ENCODE measurements at places on chromosomes 5 and 9.
A peak's percentile ranks its signal among the peaks of the same experiment; 100 is the strongest.

GRCh38 chr5:122921826-122922225 lies 76.4 kb downstream of the SNX24 start:
- DNase-seq: no peak

- DNase-seq: no peak
Measured at GRCh38 chr5:140134277-140134935, 8.7 kb downstream of the IGIP start.

DNA sequence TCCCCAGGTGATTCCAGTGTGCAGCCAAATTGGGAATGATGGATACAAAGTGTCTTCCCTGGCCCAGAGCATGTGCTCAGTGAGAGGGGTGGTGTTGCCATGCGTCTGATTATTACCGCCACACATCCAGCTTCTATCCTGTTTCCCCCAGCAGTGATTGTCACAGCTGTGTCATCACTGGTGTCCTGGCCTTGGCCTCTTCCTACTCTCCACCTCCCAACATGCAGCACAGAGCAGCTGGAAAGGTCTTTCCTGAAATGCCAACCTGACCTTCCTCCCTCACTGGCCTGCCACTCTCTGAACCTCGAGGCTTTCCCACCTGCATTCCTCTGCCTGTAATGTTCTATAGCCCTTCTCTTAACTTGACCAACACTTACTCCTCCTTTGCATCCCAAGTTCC lies 60.0 kb downstream of the TMOD1 start:
- DNase-seq: no peak

GRCh38 chr9:120478208-120478607 lies 101.8 kb downstream of the CDK5RAP2 start:
- DNase-seq: no peak

DNA sequence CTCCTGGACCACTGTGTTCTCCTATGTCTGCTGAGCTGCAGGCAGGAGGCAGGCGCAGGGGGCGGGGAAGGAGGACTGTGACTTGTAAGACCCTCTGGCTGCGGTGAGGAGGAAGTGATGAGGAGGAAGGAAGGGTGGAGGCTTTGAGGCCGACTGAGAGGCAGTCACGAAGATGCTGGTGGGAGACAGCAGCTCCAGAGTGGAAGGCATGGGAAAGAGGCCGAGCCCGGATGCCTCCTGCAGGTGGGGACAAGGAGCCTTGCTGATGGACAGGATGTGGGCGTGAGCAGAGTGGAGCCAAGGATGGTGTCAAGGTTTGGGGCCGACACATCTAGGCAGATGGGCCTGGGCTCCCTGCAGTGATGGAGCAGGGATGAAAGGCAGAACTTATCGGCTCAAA lies 74.3 kb upstream of the ICE1 start:
- no peak for DNase-seq

DNA sequence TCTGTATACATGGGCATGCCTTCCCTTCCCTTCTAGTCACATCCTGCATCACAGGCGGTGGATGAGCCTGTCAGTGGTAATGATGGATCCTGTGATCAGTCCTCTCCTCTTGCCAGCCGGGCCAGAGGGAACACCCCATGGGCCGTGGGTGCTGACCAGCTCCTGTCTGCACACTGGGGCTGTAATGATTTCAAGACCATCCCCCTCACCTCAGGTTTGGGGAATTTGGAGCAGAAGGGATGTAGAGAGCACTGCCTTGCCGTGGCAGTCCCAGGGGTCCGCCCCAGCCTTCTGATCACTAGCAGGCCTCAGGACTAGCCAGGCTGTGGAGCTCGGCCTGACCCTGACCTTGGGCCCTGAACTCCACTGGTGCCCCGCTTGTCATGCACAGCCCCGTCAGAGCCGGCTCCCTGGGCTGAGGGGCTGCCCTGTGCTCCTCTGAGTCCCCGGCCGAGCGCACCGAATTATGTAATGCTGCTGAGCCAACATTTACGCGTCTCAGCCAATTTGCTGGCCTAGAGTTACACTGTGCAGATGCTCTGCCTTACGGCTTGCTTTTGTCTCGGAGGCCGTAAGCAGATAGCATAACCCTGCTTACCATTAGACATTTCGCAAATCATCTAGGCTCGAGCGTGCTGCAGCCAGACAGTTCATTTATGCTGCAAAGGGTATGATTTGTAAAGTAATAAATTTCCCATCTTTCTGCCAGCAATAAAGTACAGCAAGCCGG lies 155.3 kb downstream of the MACROH2A1 start:
- DNase-seq: no peak

DNA sequence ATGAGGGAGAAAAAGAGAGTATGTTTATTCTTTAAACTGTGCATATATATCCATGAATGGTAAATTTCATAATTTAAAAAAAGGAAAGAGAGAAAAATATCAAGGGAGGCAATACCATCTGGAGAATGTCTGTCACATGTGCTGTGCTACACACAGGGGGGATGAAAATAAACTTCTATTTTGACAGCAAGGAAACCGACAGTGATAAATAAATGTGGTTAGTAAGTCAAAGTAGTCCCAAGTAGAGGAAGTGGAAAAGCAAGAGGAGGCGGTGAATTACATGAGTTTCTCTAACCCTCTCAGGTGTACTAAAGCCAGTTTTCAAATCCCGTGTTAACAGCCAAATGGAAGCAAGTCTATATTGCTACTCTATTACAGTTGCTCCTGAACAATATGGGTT lies 83.3 kb downstream of the ICE1 start:
- DNase-seq: no peak

DNA sequence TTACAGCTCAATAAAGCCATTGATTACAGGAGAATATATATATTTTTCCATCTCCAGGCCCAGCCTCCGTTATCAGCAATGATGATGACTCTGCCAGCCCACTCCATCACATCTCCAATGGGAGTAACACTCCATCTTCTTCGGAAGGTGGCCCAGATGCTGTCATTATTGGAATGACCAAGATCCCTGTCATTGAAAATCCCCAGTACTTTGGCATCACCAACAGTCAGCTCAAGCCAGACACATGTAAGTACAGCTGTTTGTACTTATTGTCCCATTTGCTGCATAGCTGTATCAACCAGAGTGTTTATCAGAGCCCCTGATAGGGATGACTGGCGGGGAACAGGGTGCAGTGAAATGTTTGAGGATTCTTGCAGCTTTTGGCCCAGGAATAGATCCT lies 197.7 kb downstream of the NTRK2 start:
- DNase-seq: no peak

DNA sequence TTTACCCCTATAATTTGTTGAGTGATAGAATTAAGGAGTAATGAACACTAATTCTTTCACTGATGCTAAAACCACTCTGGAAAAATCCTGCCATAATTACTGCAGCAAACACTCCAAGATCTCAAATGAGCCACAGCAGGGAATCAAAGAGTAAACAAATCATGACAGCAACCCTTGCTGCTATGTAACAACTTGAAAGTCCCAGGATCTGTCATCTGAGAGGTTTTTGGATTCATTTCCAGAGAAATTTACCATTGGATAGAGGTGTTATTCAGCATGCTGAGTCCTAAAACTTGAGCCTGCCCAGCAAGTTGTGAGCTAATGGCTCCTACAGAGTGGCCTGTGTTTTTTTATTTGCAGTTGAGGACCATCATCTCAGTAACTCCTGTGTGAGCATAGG lies 59.2 kb downstream of the PRLR start:
- DNase-seq: no peak

DNA sequence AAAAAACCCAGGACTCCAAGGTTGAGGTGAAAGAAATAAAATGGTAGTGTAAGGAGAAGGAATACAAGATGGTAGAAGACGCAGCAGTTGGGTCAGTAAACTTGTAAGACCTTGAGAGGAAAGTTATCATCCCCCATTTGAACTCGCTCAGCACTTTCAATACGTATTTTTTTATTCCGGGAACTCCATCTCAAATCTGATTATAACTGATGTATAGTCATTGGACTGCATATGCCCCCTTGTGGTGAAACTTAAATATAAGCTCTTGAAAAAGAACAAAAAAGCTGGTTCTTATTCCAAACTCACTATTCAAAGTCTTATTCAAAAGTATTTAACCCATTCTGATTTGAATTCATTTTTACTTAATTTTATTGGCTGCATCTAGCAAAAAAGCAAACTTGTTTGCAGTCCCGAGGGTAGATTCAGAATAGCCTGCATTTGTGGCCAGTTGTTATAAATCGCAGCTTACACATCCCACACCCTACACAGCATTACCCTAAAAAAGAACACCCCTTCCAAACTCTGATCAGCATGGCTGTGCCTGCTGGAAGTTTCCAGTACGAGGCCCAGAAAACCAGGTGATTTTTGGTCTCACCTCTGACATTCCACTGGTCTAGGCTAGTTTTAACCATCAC lies 118.0 kb downstream of the ESM1 start:
- no peak for DNase-seq

- DNase-seq: peak; percentile 21
Measured at GRCh38 chr5:84274585-84275468, 109.9 kb downstream of the EDIL3 start.

DNA sequence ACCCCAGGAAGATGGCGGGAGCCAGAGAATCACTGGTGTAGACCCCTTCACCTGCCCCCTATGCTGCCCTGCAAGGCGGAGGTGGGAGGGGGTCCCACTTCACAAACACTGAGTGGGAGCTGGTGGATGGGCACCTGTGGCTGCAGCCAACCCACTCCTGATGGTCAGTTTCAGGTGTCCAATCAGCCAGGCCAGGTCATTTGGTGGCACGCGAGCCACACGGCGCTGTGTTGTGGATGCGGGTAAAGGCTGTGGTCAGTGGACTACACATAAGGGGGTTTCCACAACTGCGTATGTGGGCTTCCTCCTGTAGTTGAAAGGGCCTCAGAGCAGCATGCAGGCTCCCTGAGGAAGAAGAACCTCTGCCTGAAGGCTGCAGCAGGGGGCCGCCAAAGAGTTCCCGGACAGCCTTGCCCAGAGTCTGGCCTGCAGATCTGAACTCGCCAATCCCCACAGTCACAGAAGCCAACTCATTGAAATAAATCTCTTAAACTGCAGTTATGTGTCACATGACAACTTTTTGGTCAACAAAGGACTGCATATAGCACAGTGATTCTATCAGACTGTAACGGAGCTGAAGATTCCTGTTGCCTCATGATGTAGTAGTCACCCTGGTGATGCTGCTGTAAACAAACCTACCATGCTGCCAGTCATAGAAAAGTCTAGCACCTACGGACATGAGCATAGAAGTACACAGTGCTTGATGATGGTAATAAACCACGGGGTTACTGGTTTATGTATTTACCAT lies 284.7 kb upstream of the IRX2 start:
- DNase-seq: no peak

GRCh38 chr5:111976705-111977435 lies 219.9 kb upstream of the NREP start:
- no peak for DNase-seq

GRCh38 chr5:1447671-1448361 lies 2.6 kb upstream of the SLC6A3 start:
- no peak for DNase-seq

GRCh38 chr9:91681461-91682305 lies 258.1 kb upstream of the NFIL3 start:
- peak; percentile 82 for DNase-seq

GRCh38 chr5:103358305-103358995 lies 99.9 kb downstream of the MACIR start:
- no peak for DNase-seq

- DNase-seq: no peak
Measured at GRCh38 chr5:134527961-134528424, 2.5 kb downstream of the JADE2 start.

DNA sequence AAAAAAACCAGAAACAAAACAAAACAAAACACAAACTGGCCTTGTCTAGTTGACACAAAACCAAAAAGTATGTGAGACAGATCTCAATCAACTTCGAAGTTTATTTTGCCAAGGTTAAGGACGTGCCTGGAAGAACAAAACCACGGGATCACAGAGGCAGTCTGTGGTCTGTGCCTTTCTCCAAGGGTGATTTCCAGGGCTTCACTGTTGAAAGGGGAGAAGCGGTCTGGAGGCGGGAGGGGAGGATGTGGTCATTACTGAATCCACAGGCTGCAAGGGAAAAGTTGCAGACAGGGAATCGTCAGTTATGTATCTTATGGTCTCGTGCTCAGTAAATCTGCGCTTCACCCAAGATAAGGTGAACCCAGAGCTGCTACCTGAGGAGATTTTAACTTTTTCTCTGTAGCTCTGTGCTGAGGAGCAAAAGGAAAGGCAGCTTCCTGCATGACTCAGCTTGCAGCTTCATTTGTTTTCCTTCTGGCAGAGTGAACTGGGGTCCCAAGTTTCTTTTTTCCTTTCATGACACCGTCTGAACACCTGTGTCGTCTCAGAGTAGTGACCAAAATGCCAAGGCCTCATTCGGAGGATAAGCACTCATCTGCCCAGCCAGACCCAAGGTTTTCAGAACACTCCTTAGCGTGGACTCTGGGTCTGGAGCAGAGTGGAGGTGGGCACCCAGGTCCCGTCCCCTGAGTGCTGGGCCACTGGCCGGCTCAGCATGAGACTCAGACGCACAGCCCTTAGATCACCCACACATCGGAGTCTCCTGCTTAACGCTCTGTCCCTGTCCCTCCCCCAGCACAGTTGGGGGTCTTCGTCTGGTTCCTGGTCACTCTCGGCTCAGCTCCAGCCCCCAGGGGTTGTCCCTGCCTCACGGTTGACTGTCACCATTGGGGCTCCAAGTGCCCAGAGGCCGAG lies 25.9 kb downstream of the ROPN1L start:
- DNase-seq: no peak

- no peak for DNase-seq
Measured at GRCh38 chr5:114335391-114335790, 26.5 kb upstream of the KCNN2 start.

DNA sequence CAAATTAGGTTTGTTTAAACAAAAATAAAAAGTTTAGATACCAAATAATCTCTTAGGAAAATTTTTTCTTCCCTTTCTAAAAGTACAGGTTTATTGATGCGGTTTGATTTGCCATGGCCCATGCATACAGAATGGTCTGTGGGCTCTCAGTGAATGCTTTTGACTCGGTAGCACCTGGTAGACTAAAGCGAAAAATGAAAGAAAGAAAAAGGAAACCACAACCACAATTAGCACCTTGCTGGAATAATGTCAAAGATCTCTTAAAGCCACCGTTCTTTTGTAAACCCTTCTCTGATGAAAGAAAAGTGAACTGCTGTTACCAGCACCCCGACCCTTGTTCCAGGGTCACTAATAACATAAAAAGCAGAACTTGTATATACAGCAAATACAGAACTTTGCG lies 157.9 kb downstream of the NFIB start:
- DNase-seq: no peak

DNA sequence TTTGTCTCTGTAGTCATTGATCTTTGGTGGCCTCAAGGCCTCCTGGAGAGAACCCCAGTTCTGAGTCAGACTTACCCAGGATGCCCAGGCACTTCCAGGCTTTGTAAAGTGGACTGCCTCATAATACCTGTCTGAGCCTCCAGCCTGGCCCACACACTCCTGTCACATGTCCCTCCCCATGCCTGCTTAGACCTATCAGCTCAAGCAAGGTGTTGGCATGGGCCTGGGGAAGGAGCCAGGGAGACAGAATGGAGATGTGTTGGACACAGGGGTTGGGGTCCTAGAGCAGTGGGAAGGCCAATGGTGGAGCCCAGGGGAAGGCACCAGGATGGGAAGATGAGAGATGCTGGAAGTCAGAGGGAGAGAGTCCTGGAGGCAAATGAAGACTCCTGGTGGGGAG lies 136.2 kb downstream of the CFAP90 start:
- no peak for DNase-seq
